Testis (tissue), 5 donors: ENCODE measurements at places on chromosomes 11 and 22. TPM values are rescaled to one million over a fixed set of nuclear protein-coding genes. Genes with fewer than 3 reads are reported as not detected.

GRCh38 chr11:14364322-14364721 lies 5.3 kb upstream of the RRAS2 start:
- no peaks in the 10 kb centered on the region for H3K4me1 ChIP-seq
- H3K27ac ChIP-seq = no peak overlapping the region
- H3K27me3 ChIP-seq = no peaks in the 10 kb centered on the region
- no peak overlapping the region for H3K4me3 ChIP-seq

DNA sequence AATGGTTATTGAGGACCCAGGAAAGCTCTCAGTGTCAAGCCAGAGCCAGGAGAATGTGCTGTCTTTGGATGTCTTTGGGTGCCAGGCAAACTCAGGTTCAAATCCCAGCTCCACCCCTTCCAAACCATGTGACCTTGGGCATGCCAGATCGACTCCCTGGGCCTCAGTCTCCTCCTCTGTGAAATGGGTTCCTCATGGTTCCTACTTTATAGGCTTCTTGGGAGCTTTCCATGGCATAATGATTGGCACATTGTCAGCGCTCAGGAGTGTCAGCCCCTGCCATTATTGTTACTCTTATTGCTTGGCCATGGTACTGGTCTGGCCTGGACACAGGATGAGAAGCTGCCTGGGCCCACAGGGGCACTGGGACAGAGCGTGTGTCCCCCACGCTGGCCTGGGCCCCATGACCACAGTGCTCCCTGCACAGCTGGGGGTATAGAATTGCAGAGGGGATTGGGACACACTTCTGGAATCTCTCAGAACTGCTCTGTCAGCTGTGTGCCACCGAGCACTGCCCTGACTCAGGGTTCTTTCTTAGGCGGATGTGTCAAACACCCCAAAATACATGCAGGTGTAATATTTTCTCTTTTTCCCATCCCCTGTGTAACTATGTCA lies 37.6 kb upstream of the CRYBB3 start:
- no peaks in the 10 kb centered on the region for H3K36me3 ChIP-seq
- no peak overlapping the region for H3K27ac ChIP-seq
- DNase-seq = no peak
- H3K4me1 ChIP-seq = no peaks in the 10 kb centered on the region
- no peaks in the 10 kb centered on the region for H3K27me3 ChIP-seq
- H3K4me3 ChIP-seq = no peak overlapping the region

- no peaks in the 10 kb centered on the region for H3K36me3 ChIP-seq
- peak; percentile 20 for DNase-seq
- H3K4me1 ChIP-seq = peaks cover 14% of the 10 kb centered on the region
Observed at GRCh38 chr11:18392434-18393321, 1.7 kb upstream of the LDHA start.

DNA sequence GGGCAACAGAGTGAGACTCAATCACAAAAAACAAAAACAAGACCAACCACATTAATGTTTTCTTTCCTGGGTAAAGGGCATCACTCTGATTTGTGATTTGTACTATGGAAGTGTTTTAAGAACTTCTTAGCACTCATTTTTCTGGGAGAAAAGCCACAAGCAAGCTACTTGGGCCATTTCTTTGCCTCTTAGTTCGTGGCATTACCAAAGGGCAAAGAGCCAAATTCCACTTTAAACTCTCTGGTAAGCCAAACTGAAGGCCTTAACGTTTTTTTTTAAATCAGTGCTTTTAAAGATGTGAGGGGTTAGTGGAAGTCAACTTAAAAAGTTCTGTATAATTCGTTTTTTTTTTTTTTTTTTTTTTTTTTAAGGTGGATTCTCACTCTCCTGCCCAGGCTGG lies 36.9 kb downstream of the CAT start:
- H3K27me3 ChIP-seq = no peaks in the 10 kb centered on the region
- H3K27ac ChIP-seq = no peak overlapping the region
- no peaks in the 10 kb centered on the region for H3K4me1 ChIP-seq
- DNase-seq = no peak
- no peaks in the 10 kb centered on the region for H3K36me3 ChIP-seq

GRCh38 chr11:43934601-43935423 lies 7.6 kb upstream of the C11orf96 start:
- H3K27ac ChIP-seq = peak overlapping the region; percentile 85
- H3K27me3 ChIP-seq = no peaks in the 10 kb centered on the region
- H3K4me1 ChIP-seq = peaks cover 45% of the 10 kb centered on the region
- no peak for DNase-seq
- no peak overlapping the region for H3K4me3 ChIP-seq
- H3K36me3 ChIP-seq = no peaks in the 10 kb centered on the region

- H3K36me3 ChIP-seq = no peaks in the 10 kb centered on the region
- peaks cover 3% of the 10 kb centered on the region for H3K4me1 ChIP-seq
- no peak for DNase-seq
Observed at GRCh38 chr11:66015454-66015881, 3.7 kb downstream of the CST6 start.

DNA sequence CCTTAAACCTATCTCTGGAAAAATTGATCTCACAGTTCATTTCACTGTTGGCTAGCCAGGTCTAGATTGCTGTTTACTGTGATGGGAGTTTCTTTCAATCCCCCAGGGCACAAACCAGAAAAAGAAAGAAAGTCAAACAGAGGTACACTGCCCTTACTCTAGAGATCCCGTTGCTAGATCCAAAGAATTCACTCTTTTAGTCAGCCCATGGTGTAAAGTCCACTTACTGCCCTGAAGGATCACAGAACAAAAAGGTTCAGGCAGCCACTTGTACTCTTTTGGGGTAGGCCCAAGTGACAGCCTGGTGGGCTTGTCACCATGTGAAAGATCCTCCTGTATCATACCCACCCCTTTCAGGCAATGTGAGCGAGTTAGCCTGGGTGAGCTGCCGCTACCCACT lies 162.6 kb upstream of the CCDC179 start:
- H3K4me3 ChIP-seq = no peak overlapping the region
- no peak overlapping the region for H3K27ac ChIP-seq
- H3K4me1 ChIP-seq = no peaks in the 10 kb centered on the region
- no peaks in the 10 kb centered on the region for H3K27me3 ChIP-seq

GRCh38 chr11:36508743-36509142 lies 1.3 kb downstream of the TRAF6 start:
- no peak for DNase-seq
- H3K4me3 ChIP-seq = peak overlapping the region; percentile 79
- peak overlapping the region; percentile 81 for H3K27ac ChIP-seq
- H3K27me3 ChIP-seq = no peaks in the 10 kb centered on the region
- H3K4me1 ChIP-seq = peaks cover 4% of the 10 kb centered on the region
- no peaks in the 10 kb centered on the region for H3K36me3 ChIP-seq

DNA sequence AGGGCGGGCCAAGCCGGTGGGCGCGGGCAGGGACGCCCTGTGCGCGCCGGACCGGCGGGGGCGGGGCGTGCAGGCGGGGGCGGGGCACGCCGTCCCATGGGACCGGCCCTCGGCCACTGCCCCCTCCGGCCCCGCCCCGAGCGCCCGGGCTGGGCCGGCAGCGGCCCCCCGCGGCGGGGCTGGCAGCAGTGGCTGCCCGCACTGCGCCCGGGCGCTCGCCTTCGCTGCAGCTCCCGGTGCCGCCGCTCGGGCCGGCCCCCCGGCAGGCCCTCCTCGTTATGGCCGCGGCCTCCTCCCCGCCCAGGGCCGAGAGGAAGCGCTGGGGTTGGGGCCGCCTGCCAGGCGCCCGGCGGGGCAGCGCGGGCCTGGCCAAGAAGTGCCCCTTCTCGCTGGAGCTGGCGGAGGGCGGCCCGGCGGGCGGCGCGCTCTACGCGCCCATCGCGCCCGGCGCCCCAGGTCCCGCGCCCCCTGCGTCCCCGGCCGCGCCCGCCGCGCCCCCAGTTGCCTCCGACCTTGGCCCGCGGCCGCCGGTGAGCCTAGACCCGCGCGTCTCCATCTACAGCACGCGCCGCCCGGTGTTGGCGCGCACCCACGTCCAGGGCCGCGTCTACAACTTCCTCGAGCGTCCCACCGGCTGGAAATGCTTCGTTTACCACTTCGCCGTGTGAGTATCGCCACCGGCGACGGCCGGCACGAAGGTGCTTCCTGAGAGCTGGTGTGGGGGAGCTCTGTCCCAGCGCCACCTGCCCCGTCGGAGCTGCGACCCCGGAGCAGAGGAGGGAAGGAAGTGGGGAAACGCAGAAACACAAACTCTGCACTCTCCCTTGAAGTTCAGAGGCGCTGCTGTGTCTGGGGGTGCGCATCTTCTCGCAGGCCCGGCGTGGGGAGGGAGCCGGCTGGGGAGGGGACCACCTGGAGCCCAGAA lies at the start of gene KCNQ1:
Gene KCNQ1 (plus strand): TSS at position 188 of the 925 bp plus-strand sequence. CDS start 91 bp downstream, at position 279.
- H3K36me3 ChIP-seq = no peaks in the 10 kb centered on the region
- peak within 1 kb of the TSS; percentile 36 for H3K4me3 ChIP-seq
- DNase-seq = peak; percentile 57
- H3K27ac ChIP-seq = no peak within 1 kb of the TSS

SYTL2 gene
- total RNA-seq = 16.9 TPM

OR51B5 gene
- 2.7 TPM for total RNA-seq

DUSP8 gene
- total RNA-seq = 8.5 TPM
